ENCODE measurements at places on chromosomes 5 and 9.

GRCh38 chr5:128791312-128791711 lies 174.0 kb upstream of the SLC27A6 start:
- no peak for DNase-seq

DNA sequence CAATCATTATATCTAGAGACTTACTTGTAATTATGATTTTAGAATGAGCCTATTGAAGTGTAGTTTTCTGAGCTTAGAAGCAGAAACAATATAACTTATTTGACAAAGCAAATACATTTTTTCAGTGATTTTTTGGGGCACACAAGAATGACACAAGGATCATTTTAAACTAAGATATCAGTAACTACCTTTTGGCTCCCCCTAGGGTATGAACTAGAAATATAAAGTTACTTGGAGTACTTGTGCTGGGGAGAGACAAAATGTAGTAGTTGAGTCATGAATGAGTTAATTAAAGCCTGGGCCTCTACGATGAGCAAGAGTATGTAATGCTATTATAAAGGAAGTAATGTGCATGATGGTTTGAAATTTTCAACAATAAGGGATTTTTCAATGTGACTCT lies 1244.1 kb upstream of the ACO1 start:
- DNase-seq = no peak

DNA sequence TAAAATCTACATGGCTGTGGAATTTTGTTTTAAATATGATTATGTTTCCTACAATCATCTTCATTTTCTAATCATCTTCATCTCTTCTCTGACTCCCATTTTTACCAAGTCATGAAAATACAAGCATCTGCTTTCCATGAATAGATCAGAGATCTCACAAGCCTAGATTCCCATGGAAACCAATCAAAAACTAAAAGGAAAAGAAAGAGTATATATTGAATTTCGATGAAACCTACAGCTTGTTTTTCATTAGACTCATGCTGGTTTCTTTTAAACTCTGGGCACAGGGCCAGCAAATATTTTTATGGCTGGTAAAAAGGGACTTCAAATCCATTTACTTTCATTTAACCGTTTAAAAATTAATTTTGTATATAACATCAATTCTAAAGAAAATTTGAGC lies 51.2 kb downstream of the INVS start:
- no peak for DNase-seq

GRCh38 chr9:5800969-5801738 lies 31.8 kb downstream of the ERMP1 start:
- no peak for DNase-seq

- no peak for DNase-seq
Measured at GRCh38 chr9:2096376-2096970, 81.3 kb downstream of the SMARCA2 start.

DNA sequence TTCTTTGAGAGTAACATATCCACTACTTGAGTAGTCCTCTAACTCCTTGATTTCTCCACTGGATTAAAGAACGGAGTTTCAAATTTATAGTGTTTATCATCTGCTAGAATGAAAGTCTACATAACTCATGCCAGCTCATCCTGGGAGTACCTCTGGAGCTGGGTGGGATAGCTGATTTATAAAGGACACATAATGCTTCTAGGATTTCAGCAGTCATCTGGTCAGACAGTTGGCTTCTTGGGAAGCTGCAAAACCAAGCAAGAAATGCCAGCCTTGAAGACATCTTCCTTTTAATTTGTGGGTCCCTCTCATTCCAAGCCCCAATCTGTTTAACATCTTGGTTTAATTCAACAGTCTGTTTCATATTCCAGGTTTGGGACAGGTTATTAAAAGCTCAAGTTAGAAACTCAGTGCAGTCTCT lies 3.2 kb downstream of the GALNT10 start:
- DNase-seq = no peak

DNA sequence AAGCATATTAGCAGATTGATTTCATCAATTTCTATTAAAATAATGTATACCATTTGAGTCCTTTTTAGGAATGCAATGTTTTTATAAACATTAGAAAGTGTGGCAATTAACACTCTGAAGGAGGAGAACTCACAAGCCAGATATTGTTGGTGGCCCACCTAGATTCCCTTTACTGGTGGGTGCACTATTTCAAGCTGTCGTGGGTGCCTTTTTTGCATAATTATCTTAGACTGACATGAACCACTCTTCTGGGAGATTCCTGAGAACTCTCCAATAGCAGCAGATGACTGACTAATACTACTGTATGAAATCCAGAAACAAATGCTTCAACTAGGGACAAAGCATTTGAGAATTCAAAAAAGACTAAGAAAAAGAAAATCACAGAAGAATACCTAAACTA lies 526.0 kb downstream of the CDH18 start:
- no peak for DNase-seq

DNA sequence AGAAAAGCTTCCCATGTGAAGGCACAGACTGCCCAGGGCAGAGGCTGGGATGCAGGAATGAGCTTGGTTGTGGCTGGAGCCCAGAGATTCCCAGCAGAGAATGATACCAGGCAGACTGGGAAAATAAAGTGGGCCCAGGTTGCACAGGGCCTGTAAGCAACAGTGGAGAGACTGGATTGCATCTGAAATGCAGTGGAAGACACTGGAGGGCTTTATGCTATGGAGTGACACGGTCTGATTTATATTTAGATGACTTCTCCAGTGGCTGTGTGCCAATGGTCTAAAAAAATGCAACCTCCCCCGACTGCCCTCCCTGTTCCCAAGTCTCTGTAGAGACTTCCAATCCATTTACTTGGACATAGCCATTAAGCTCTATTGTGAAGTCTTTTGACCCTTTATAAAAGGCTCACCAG lies 951.1 kb upstream of the DMAC1 start:
- DNase-seq = no peak

- peak; percentile 93 for DNase-seq
Measured at GRCh38 chr5:60843936-60844905, at the start of gene ELOVL7. Gene ELOVL7 (minus strand): TSS chr5:60844269. CDS start chr5:60787397, 56,872 bp downstream.

DNA sequence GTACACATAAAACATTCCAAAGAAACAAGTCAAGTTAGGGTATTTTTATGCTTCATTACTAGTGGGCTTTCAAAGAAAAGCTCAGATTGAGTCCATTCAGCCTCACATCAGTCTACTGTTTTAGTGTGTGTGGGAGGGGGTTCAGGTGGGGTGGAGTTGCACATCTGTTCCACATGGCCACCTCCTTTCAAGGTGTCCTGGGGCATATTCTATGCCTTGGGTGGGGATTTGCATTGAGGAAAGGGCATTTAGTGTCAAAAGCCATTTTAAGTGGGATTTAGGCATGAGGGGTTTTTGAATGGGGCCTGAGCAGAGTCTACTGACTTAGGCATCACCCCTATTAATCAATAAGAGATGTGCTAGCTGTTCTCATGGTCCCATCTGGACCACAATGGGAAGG lies 983.1 kb downstream of the TLE4 start:
- no peak for DNase-seq

- no peak for DNase-seq
Measured at GRCh38 chr5:127236254-127236653, 54.3 kb upstream of the MEGF10 start.

DNA sequence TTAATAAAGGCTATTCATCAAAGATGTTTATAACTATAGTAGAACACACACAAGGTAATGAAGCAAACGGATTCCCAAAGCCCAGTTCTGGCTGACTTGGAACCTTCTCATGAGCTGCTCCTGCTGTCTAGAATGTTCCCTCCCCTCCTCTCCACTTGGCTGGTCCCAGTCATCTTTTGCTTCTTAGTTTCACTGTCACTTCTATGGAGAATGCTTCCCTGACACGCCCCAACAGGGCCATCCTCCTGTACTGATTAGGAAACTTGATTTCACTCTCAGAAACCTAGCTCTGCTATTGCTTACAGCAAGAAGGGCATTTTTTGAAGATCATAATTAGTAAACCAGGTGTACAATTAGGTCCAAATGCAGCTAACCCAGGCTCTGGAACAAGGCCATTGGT lies 3.2 kb upstream of the RAPGEF1 start:
- no peak for DNase-seq

DNA sequence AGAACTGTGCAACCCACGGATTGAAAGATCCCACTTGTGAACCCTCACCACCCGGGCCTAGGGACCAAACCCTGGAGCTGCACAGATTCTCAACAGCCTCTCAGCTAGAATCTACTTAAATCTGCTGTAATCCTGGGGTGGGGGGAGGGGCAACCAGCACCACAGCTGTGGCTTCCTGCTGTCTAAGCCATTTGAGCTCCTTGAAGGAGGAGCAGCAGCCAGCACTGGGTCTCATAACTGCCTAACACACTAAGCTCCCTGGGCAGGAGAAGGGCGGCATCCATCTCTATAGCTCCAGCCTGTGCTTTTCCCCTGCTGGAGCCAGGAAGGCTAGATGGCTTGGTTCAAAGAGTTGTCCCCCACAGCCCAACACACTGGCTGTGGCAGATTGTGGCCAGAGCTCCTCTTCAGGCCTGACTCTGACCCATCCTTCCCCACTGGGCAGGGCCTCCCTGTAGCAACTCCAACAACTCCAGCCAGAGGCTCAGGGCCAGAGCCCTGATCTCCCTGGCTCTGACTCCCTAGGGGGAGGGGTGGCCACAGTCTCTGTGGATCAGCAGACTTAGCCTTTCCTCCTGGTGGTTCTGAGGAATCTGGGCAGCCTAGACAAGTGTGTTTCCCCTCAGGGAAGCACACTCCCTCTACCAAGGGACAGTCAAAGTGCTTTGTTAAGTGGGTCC lies 72.0 kb upstream of the C9orf72 start:
- DNase-seq = no peak

DNA sequence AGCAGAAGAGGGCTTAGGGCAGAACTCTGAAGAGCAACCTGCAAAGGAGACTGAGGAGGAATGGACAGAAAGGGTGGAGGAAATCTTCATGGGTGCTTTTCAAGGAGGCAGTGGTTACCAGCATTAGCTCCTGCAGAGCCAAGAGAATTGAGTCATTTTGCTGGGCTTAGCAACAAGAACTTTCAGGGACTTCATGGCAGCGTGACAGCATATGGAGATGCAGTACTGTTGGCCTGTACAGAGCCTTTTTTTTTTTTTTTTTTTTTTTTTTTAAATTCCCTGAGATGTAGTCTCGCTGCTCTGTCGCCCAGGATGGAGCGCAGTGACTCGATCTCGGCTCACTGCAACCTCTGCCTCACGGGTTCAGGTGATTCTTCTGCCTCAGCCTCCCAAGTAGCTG lies 296.0 kb upstream of the DMRT1 start:
- DNase-seq = no peak
